ENCODE measurements at places on chromosomes 3 and 15.

DNA sequence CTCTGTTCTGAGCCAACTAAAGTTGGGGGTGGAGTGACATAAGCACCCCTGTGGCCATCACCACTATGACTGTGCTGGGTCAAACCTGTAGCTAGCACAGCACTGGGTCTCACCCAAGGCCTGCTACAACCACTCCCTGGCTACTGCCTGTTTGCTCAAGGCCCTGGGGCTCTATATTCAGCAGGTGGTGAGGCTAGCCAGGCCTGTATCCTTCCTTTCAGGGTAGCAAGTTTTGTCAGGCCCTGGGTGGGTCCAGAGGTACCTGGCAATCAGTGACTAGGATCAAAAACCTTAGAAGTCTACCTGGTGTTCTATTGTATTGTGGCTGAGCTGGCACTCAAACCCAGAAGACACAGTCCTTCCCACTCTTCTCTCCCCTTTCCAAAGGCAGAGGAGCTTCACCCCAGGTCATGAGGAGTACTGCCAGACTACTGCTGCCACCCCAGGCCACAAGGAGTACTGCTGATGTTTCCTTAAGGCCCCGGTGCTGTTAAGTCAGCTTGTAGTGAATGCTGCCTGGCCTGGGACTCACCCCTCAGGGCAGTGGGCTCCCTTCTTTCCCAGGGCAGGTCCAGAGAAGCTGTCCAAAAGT lies 170.8 kb downstream of the IGSF11 start:
- peak; percentile 31 for DNase-seq

DNA sequence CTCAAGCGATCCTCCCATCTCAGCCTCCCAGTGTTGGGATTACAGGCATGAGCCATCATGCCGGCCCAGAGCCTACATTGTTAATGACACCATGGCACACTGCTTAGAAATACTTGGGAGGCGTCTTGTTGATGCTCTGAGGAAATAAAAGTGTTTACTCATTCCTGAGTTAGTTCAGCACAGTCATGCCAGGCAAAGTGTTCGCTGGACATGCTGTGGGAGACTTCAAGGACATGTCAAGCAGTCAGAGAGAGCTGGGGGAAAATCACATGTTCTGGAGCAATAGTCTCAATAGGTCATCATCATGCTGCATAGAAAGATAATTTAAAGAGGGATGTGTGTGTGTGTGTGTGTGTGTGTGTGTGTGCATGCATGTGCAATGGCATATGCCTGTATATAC lies 37.5 kb downstream of the TTC23 start:
- no peak for DNase-seq

GRCh38 chr3:49869525-49870126 lies at the start of gene CAMKV:
CAMKV (minus strand) TSS chr3:49869906; CDS start chr3:49862388, 7,518 bp downstream.
- DNase-seq = peak; percentile 41

- peak; percentile 85 for DNase-seq
Observed at GRCh38 chr15:73851689-73852088, 21.7 kb upstream of the TBC1D21 start.

- no peak for DNase-seq
Observed at GRCh38 chr3:110929816-110930215, 141.8 kb upstream of the NECTIN3 start.

DNA sequence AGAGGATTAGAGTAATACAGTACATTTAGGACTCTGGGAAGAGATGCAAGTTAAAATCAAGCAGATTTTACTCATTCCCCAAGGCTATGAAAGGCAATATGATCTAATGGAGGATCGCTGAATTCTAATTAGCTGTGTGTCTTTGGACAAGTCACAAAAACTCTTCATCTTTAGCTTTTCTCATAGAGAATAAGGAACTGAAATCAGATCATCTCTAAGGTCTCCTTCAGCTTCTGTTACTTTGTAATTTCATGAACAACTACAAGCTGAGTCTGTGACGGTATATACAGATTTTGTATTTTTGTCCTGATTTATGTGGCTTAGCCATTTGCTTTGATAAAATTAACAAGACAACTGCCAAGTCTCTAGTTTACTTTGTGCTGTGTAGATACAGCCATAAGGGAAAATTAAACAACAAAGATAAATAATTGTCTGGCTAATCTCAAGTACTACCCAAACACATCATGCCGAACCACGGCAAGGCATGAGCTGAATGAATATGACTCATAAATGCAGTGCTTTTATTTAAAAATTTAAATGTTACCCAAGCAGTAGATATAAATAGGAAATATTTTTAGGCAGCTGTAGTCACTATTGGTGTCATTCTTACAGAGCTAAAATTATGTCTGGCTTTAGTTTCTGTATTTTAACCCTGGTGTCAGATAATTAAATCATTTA lies 81.5 kb downstream of the GAP43 start:
- no peak for DNase-seq

DNA sequence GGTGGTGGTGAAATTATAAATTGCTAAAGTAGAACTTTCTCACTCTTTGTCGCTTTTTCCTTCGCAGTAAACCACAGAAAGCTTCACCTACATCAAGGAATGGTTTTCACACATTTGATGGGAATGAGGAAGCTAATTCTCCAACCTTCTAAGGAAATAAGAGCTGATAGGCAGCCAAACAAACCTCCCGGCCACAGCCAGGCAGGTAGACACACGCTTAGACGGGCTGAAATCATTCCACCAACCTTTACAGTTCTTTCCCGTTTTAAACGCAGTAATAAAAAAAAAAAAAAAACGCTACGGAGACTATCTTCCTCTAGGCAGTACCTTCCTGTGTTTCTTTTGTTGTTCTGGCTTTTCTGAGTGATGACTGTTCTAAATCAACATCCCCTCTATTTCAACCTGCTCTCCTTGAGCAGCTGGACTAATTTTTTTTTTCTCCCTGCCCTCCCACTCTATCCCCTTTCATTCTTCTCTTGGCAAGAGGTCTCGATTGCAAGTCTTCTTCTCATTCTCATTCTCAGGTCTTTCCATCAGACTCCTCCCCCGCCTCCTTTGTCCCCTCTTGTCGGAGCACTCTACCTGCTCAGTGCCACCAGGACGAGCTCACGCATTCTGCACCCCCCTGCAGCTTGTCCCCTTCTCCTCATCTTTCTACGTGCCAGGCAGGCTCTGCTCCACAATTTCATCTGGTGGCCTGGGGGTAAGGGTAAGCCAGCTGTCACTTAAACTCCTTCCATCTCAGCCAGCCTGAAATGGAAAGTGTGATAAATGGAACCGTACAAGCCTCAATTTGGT lies 391.1 kb upstream of the MDFIC2 start:
- peak; percentile 4 for DNase-seq

DNA sequence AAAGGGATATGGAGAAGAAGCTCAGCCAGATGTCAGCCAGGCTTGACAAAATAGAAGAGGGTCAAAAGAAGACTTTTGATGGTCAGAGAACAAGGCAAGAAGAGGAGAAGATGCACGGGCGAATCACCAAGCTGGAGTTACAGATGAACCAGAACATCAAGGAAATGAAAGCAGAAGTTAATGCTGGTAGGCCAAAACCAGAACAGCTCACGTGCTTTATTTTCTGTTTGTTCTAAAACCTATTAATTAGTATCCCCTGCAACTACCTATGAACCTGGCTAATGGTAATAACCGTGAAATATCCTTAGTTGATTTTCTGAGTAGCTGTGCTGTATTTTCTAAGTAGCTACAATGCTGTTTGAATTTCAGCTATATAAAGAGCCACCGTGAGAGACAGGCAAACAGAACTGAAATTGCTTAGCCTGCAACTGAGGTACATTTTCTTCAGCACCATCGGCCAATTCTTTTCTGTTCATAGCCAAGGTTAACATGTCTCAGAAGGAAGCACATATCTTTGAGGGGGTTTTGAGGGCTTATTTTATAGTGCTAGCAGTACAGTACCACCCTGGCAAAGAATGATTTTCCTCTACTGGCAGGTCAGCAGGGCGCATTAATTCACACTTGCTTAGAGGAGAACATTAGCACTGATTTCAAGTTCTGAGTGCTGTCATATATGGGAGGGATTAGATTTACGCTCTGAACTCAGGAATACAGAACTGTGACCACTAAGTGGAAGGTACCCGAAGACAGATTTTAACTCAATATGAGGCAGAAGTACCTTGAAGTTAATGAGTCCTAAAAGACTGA lies 78.9 kb downstream of the FAM81A start:
- no peak for DNase-seq

DNA sequence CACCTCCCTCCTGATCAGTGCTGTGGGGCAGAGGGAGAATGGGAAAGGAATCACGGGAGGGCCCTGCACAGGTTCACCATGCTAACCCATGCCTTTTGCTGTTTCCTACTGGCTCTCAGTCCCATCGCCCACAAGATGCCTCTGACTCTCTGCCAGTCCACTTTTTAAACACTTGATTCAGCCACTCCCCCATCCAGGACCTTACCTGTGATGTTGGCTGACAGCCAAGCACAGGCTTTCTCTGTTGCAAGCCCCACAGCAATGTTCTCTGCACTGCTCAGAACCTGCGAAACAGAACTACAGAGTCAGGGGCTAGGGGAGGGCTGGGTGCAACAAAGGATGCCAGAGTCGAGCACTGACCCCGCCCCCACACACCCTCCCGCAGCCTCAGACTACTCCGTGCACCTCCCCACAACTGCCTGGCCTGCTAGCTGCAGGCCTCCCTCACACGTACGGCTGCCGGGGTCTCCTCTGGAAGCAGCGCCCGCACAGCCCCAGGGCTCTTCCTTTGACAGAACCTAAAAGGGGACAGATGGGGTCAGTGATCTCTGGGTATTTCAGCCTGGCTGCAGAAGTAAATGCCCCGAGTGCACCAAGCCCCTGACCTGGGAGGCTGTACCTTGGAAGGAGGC lies 9.1 kb downstream of the CDAN1 start:
- no peak for DNase-seq

DNA sequence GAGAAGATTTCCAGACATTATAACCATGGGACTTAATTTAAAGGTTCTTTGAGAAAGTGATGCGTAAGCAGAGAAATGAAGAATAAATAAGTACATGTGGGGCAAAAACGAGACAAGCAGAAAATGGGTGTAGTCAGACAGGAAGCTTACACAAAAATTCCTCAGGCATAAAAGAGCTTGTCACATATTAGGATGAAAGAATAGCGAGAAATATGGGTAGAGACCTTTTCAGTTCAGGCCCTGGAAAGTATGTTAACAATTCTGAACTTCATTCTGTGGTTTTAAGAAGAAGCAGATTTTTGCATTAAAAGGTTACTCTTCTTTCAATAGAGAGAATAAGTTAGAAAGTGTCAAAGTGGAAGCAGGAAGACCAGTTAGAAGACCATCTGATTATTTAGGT lies 352.4 kb downstream of the ROBO1 start:
- no peak for DNase-seq

DNA sequence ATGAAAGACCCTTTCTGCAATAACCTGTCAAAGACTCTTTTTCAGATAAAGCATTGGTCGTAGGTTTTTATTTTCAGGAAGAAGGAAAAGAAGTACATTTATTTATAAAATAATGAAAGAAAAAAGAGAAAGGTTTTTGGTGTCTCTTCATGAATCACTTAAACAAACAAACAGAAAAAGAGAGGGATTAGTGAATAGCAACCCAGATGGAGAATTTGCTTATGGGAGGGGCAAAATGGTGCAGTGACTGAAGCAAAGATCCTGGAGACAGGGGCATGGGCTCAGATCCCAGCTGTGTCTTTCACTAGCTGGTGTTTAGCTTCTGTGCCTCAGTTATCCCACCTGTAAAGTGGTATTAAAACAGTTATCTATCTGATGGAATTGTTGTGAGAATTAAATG lies 78.6 kb upstream of the PFN2 start:
- DNase-seq = no peak

DNA sequence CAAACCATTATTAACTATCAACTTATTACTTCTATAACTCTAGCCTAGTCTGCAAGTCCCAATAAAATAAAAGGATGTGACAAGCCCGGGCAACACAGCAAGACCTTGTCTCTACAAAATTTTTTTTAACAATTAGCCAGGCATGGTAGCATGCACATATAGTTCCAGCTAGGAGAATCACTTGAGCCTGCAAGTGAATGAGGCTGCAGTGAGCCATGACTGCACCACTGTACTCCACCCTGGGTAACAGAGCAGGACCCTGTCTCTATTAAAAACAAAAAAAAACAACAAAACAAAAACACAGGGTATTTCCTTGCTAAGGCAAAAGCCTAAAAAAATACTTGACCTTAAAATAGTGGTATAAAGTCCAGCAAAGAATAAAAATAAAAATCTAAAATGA lies 31.4 kb downstream of the ANKRD28 start:
- no peak for DNase-seq

DNA sequence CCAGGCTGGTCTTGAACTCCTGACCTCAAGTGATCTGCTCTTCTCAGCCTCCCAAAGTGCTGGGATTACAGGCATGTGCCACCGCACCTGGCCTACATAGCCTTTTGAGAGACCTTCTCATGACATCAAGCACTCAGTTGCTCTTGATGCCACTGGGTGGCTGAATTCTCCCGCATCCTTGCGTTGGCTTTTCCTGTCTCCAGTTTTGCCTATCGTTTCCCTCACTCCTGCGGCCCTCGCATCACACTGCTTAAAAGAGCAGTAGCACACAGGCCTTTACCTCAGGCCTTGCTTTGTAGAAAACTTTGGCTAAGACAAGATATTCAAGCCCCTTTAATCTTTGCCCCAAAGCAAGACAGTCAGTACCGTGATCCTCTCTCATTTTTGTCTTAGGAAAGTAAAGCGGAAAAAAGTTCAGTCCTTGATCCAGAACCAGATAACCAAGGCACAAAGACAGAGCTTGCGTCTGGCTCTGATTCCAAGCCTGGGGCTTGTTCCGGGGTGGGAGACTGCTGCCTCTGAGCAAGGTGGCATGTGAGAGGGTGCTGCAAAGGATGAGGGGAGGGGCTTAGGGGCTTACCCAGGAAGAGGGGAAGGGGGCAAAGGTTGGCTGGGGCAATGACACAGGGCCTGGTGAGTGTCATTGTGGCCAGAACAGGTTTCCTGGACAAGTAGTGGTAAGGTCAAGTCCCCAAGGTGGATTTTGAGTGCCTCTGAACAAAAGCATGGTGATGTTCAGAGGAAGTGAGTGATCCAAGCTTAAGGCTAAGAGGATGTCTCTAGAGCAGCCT lies 175.0 kb upstream of the TLE3 start:
- no peak for DNase-seq

GRCh38 chr3:113174801-113175485 lies 36.4 kb upstream of the BOC start:
- DNase-seq = peak; percentile 42

DNA sequence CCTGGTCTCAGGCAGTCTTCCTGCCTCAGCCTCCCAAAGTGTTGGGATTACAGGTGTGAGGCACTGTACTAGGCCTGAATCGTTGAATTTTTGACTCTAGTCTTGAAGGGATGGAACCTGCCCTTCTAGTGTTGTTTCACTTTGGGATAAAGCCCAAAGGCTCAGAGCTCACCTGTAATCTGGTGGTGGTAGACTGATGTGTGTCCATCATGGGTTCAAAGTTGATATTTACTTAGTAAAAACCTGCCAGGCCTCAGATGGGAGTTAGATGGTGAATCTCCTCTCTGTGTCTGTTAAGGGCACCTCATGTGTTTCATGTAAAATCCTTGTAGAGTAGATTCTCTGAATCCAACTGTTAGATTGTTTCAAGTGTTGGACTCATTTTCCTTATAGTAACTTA lies 41.1 kb downstream of the FNDC3B start:
- DNase-seq = no peak

- no peak for DNase-seq
Observed at GRCh38 chr3:30199855-30200254, 406.5 kb upstream of the TGFBR2 start.

GRCh38 chr3:25648107-25648535 lies 16.6 kb downstream of the TOP2B start:
- DNase-seq = peak; percentile 92
